ENCODE measurements at places on chromosomes 5 and 9.

GRCh38 chr9:131273856-131274673 lies 2.2 kb downstream of the FAM78A start:
- no peak for DNase-seq

DNA sequence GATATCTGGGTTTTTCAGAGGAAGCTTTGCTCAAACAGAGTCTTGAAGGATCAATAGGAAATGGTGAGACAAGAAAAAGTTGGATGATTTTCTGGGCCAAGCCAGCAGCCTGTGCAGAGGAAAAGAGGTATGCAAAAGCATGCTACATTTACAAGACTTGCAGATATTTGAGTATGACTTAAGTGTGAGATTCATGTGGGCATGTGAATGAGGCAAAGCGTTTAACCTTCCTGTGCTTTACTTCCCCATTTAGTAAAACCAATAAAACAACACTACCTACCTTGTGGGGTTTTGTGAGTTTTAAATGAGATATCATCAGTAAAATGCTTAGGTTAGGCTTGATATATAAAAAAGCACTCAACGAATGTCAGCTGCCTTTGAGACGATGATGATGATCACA lies 58.1 kb downstream of the PIP5K1B start:
- no peak for DNase-seq

DNA sequence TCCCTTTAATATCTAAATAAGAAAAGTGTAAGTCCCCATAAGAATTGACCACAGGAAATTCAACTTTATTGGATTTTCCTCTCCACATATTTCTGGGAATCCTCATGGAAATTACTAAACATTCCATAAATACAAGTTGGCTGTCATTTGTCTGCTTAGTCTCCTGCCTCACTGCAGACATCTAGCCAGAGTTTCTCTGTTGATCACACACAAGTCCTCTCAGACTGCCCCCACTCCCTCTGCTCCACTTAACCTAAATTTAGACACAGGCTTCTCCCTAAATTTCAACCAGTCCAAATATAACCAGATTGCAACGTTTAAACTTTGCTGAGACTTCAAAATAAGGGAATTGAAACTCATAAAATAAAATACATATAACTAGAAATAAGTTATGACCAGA lies 982.1 kb downstream of the DTWD2 start:
- DNase-seq, result no peak

DNA sequence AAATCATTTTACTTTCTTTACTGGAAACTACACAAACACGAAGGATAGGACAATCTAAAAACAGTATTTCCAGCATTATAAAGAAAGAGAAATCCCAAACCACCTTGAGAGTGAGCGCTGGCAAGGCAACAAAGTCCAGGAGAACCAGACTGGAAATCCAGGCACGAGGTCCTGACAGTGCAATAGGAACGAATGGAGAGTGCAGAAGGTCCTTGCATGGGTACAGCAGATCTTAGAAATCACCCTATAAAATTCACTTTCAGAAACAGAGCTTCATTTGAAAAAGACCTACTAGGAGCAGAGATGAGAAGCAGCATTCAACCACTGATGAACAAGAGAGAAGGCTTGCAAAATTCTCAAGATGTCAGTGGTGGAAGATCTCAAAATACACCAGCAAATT lies 133.7 kb upstream of the ST8SIA4 start:
- no peak for DNase-seq

- no peak for DNase-seq
Observed at GRCh38 chr9:34623374-34624235, 3.3 kb upstream of the DCTN3 start.

DNA sequence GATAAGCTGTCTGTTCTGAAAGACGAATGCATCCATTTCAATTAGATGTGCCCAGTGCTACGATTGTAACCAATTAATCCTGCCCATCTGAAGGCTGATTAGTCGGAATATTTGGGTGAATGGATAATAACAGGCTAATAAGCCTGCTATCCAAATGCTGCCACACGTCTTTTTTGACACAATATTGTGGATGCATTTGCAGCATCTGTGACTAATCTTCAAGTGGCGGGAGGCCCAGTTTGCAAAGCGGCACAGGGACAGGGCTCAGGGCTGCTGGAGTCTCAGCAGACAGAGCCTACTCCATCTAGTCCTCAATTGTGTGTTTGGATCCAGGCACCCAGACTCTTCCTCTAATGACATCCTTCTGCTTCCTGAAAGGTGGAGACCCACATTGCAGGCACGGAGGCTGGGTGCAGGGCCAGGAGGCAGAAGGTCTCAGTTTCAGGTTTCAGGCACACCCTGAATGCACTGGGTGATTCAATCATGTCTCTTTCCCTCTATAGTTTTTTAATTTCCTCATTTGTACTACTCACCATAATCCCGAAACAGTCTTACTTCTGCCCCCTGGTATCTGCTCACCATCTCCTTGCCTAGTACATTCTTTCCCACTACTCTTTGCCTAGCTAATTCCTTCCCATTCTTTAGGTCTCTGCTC lies 169.6 kb downstream of the ASTN2 start:
- no peak for DNase-seq

- DNase-seq, result no peak
Observed at GRCh38 chr9:137073992-137074399, 3.3 kb upstream of the UAP1L1 start.

DNA sequence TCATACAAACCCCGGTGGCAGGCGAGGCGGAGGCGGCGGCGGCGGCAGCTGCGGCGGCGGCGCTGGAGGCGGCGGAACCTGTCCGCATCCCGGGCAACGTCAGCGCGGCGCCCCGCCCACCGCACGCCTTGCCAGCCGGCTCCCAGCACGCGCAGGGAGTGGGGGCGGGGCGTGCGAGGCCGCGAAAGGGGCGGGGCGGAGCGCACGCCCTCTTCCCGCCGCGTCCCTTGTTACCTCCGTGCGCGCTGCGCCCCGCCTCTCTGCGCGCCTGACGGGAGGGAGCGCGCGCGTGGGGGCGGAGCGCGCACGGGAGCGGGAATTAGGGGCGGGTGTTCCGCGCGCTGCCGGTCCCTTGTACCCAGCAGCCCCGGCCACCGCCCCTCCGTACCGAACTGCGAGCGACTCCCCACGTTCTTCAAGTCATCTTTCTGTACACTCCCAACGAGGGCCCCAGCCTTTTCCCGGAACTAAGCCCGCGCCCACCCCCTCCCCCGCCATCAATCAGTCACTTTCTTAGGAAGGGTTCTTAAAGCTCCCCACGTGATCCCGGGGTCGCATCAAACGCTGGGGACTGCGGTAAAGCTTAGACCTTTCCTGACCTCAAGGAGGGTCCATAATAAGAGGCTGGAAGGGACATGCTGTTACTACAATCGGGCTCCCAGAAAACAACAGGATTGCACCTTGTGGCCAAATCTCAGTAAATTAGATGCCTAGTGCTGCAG lies at the start of gene AGTPBP1:
AGTPBP1 (minus strand) TSS at position 80 of the 722 bp plus-strand sequence. CDS start 29,421 bp downstream, outside the sequence.
- DNase-seq, result peak; percentile 98

- DNase-seq, result no peak
Observed at GRCh38 chr9:77938163-77938562, 93.4 kb downstream of the GNAQ start.

DNA sequence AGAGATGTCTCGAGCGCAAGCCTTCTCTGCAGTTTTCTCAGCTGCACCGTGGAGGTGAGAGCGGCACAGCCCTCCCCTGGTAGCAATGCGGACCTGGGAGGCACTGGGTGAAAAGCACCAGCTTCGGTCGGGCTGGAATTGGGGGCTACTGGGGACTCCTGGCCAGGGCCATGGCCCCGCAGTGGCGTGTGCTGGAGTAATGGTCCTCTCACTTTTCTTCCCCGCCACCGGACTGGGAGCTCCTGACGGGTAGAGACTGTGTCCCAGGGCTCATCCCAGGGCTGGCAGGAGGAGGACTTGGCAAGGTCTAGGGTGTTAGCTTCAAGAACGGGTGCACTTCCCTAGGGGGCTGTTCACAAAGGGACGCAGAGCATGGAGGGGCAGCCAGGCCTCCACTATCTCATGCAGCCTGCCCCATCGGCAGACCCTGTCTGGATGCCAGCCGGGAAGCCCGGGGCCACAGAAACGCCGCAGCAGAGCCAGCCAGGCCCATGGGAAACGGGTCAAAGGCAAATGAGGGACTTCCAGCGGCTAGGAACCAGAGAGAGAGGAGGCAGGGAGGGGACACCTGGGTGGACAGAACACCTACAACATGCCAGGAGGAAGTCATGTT lies 92.6 kb upstream of the MVB12B start:
- DNase-seq, result no peak

DNA sequence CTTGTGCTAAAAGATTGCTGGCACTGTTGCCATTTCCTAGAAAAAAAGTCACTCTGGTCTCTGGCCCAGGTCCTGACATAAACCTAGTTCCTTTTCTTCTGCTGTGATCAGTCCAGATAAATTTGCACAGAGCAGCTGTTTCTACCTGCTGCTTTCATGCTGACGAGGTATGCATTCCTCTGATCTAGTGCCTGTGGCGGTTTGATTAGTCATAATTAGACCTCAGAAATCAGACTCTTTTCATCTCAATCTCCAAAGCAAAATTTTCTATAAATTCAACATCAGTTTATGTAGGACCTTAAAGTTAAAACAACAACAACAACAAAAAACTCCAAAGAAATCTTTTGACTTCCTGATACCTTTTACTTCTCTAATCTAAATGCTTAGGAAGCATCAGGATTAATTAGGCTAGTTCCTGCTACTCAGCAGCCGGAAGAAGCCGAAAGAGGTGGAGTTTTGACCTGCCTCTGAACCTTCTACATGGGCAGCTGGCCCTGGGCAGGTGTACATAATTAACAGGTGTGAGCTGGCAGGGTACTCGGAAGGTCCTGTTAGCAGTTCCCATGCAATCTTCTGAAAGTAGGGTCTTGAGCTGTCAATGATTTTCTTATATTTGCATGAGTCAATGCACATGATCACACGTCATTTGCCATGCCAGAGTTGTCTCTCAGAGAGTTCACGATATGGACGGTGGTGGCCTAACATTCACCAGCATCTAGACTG lies 83.3 kb upstream of the CCDC112 start:
- no peak for DNase-seq

GRCh38 chr5:123080215-123080614 lies 8.8 kb upstream of the PRDM6 start:
- DNase-seq, result no peak

- no peak for DNase-seq
Observed at GRCh38 chr9:130177898-130178805, 5.9 kb downstream of the NCS1 start.

- DNase-seq, result no peak
Observed at GRCh38 chr9:134661299-134661698, 19.7 kb downstream of the COL5A1 start.

GRCh38 chr9:98117984-98118639 lies 910 bp downstream of the TRIM14 start:
- no peak for DNase-seq

GRCh38 chr5:149581192-149581861 lies at the start of gene ARHGEF37:
ARHGEF37 (plus strand) TSS chr5:149581498; CDS start chr5:149597770, 16,272 bp downstream.
- DNase-seq, result peak; percentile 87

- no peak for DNase-seq
Observed at GRCh38 chr5:32013658-32014057, 160.5 kb downstream of the GOLPH3 start.

- DNase-seq, result no peak
Observed at GRCh38 chr5:128522336-128522735, 15.7 kb downstream of the FBN2 start.

GRCh38 chr5:115109356-115109755 lies 60.4 kb downstream of the TRIM36 start:
- no peak for DNase-seq

GRCh38 chr9:122100756-122101155 lies 7.6 kb upstream of the TTLL11 start:
- DNase-seq, result no peak

DNA sequence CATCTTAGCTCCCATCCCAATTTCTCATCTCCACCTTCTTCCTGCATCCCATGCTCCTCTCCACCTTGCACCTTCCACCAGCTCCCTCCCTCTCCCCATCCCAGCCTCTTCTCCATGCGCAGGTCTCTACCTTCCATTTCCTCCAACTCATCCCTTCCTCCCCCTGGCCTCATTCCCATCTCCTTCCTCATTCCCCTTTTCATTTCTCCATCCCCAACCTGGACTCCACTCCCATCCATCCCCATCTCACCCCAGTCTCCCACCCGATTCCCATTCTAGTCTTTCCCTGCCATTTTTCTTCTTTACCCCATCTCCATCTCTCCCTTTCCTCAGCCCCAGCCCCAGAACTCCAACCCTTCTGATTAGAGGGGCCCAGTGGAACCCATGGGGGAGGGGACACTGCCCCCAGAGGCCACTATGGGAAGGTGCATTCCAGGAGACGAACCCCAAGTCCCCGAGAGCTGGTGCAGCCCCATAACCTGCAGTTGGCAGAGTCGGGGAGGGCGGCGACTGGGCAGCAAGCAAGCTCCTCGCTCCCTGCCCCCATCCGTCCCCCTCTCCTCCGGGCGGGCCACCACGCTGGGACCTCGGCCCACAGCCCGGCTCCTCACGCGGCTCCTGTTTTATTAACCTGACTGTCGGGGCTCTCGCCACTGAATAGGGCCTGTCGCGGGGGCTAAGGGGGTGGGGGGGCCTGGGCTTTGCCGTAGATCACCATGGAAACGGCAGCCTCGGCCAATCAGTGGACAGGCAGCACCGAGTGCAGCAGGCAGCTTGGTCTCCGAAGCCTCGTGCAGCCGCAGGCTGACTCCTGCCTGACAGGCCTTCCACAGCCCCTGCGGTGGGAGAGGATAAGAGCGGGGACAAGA lies 66.7 kb downstream of the PCDH1 start:
- DNase-seq, result no peak

DNA sequence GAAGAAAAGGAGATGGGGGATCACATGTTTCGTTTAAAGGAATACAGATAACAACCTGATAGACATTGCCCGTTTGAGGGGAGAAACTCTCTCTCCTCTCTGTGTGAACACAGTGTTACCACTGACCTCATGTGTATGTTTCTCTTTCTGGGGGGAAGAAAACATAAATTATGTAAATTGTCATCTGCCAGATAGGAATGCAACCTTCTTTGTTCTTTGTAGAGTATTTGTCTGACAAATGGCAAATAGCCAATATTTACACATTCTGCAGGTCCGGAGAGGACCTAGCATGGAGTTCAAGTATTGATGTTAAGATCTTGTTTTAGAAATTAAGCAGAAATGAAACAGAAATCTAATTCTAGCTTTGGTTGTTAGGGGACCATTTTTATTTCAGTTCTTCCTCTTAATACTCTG lies 276.3 kb downstream of the SAXO1 start:
- DNase-seq, result no peak

All from lower lobe of right lung (tissue), 2 donors.